ENCODE measurements at places on chromosomes 7 and 10.

DNA sequence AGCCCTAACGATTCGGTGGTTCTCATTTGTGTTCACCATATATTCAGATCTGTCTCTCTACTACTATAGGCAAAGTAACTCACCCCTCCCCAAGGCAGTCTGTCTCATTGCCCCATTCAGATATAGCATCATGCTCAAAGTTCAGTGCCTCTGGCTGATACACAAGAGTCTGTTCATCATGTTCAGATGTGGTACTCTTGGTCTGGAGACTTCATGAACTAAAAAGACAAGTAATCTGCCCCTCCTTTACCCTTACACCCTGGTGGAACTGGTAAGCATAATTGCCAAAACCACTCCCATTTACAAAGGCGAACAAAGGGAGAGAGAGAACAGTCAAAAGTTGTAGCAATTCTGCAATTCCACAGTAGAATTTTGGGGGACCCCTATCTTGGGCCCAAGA, 29.9 kb downstream of the UMAD1 start:
- no peak for DNase-seq

- no peak for DNase-seq
Measured at GRCh38 chr10:14566498-14566897, 208.2 kb downstream of the FAM107B start.

GRCh38 chr7:13981070-13981469, 8.4 kb downstream of the ETV1 start:
- DNase-seq: peak; percentile 83

DNA sequence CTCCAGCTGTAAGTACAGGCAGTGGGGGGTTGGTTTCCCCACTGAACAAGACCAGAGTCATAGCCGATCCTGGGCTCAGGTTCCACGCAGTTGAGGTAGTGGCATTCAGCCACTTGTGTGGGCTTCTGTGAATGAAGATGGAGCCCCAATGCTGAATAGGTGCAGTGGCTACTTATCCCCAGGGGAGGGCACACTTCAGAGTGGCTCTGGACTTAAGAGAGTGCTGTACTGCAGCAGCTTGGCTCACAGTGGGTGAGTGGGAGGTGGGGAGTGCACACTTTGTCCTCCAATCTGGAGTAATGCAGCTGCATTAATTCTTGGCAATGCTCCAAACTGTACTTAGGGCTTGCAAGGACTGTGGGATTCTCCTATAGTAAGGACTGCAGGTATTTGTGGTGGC, 81.9 kb downstream of the BUB3 start:
- no peak for DNase-seq

DNA sequence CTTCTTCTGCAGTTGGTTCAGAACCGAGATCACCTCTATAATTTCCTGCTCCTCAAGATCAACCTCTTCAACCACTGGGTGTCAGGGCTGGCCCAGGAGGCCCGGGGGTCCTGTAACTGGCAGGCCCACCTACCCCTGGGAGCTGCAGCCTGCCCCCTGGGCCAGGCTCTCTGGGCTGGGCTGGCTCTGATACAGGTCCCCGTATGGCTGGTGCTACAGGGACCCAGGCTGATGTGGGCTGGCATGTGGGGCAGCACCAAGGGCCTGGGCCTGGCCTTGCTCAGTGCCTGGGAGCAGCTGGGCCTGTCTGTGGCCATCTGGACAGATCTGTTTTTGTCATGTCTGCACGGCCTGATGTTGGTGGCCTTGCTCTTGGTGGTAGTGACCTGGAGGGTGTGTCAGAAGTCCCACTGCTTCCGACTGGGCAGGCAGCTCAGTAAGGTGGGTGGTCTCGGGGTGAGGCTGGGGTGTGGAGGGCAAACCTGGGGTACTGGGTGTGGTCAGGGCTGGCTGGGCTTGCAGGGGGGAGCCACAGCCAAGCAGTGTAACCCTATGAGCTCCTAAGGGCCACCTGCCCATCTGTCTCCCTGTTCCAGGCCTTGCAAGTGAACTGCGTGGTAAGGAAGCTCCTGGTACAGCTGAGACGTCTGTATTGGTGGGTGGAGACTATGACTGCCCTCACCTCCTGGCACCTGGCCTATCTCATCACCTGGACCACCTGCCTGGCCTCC, 4.2 kb downstream of the TMEM270 start:
- no peak for DNase-seq

- no peak for DNase-seq
Measured at GRCh38 chr10:82880776-82881290, 1005.8 kb downstream of the NRG3 start.

GRCh38 chr10:48497780-48498770, 106.8 kb downstream of the ARHGAP22 start:
- DNase-seq: no peak

DNA sequence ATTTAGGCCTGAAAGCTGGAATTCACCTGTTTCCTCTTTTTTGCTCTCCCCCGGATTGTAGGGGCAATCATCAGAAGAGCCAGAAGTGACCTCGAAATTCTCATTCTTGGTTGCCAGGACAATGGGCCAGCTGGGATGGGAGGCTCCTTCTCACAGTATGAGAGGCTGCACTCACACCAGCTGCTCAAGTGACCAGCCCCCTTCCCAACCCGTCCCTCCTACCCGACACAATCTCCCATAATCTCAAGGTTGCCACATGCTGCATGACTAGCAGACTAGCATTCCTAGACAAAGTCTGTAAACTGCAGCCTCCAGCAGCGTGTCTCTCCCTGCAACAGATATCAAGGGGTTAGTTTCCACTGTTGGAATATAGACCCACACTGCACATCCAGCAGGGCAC, 110.3 kb downstream of the C1GALT1 start:
- no peak for DNase-seq

- no peak for DNase-seq
Measured at GRCh38 chr10:103711351-103711994, 143.9 kb downstream of the SH3PXD2A start.

- peak; percentile 73 for DNase-seq
Measured at GRCh38 chr7:25852211-25852938, 299.6 kb upstream of the NFE2L3 start.

GRCh38 chr10:29112827-29113615, 175.8 kb upstream of the LYZL1 start:
- DNase-seq: peak; percentile 56

- no peak for DNase-seq
Measured at GRCh38 chr7:50712252-50713122, 70.2 kb downstream of the GRB10 start.

DNA sequence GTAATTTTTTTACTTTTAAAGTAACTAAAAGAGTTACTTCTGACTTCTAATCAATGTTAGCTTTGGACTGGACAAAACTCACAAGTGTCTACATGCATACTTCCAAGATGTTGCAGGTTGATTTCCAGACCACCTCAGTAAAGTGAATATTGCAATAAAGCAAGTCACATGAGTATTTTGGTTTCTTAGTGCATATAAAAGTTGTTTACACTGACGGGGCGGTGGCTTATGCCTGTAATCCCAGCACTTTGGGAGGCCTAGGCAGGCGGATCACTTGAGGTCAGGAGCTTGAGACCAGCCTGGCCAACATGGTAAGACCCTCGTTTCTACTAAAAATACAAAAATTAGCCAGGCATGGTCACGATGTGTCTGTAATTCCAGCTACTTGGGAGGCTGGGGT, 40.8 kb downstream of the PANK1 start:
- DNase-seq: no peak

DNA sequence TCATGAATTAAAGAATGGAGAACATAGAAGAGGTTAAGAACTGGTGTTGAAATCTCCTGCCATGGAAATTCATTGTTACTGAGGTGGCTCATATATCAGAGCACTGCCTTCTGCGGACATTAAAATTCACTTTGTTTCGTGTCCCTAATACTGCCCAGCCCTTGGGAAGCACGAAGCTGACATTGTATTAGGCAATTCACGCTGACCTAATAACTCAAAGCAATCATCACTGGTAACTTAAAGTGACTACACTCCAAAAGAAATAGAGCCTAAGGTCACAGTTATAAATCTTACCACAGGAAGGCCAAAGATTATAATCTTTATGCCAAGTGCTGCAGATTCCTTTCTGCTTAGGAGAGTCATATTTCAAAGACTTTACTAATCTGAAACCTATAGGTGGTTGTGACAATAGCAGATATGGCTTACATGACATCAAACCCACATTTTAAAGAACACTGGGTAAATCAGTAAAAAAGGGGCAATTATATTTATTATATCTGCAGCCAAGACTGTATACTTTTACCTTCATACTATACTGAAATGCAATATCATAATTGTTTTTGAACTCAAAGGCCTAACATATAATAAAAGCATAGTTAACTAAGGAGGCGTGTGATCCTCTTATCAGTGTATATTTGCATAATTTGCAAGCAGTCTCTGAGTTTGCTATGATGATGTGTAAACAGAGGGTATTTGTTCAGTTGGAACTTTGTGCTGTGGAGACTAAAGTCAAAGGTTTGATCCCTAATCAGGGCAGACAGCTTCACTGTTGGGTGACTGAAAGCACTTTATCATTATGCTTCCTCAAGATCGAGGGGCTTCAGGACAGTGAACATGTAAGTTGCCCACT, 51.9 kb upstream of the CAPZA2 start:
- peak; percentile 50 for DNase-seq

DNA sequence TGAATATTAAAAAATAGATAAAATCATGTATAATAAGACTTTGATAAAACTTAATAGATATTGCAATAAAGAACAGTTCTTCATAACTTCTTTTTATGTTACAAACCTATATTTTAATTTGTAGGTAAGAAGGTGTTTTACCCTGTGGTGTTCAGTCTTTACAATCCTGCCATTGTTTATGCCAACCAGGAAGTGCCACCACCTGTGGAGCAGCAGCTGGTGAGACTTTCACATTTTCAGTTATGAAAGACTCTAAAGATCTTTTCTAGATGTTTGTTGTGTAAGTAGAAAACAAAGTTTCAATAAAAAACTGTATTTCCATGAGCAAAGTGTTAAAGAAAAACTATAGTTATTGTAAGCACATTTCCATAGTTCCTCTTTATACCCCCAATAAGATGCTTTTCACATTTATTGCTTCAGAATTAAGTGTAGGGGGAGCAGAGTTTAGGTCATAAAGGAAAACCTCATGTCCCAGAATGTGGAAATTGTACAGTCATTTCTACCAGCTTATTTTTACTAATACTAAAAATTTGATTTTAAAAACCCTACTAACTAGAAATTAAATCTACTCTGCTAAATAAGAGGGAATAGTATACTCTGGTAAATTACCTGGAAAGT, 28.7 kb downstream of the CSGALNACT2 start:
- DNase-seq: no peak

GRCh38 chr10:70461397-70462348, 16.9 kb upstream of the PALD1 start:
- peak; percentile 72 for DNase-seq

DNA sequence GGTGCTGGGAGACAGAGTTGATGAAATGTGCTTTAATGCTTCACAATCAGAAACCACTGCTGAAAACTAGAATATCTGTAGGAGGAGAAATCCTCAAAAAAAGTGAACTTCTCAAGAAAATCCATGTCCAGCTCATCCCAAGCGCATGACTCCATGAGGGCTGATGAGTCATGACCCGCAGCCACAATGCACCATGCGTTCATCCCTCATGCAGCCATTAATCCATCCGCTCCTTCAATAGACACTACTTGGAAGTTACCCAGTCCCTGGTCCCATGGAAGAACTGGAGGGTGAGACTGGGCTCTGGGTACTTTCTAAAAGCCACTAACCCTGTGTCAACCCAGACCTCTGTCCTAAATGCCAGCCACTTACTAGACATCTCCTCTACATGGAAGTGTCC, 24.4 kb downstream of the TMEM273 start:
- no peak for DNase-seq

DNA sequence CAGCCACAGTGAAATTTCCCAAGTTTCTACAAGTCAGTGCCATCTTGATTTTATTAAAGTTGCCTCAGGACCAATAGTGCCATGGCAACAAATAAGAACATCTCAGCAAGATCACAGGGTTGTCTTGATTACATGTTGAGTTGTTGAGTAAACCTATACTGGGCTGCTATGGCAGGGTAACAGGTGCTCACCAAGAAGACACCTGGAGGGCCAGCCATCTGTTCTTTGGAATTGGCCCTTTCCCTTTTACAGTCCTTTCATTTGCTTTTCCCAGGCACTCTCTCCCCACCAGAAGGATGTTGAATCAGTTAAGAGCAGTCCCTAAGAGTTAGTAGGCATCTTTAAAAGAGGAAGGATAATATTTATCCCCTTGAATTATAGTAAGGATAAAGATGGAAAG, 582.0 kb downstream of the TNS3 start:
- DNase-seq: no peak

DNA sequence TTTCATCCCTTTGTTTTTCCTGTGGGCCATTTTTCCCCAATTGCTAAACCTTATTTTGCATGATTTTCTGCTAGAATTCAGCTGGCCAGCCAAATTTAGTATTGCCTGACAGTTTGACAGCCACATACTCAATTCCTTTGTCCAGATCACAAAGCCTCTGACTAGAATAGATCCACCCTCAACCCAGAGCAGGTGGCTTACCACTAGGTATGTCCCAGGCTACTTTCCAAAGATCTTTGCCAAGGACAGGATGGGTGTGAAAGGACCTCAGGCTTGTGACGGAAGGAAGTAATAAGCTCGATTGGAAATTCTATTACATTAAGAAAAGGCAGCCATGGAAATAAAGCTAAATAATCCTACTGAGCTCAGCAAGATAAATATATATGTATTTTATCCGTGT, 50.6 kb upstream of the AGK start:
- DNase-seq: no peak

DNA sequence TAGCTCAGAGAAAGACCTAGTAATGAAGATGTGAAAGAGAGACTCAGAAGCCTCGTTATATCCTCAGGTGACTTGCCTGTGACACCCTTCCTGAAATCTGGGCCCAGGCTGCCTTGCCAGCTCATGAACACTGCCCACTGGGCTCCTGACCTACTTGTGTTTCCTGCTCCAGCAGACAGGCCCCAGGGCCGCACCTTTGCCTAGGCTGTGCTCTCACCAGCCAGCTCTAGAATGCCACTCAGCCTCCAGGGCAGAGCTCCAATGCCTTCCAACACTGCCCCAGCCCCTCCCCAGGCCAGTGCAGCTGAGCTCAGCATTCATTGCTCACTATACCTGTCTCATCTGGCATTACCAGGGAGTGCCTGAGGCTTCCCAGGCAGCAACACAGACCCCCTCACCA, 94.3 kb downstream of the DLG5 start:
- DNase-seq: no peak

GRCh38 chr10:55410415-55410885, 609.4 kb upstream of the PCDH15 start:
- peak; percentile 28 for DNase-seq

GRCh38 chr7:77653572-77653971, 42.7 kb upstream of the RSBN1L start:
- no peak for DNase-seq

- DNase-seq: no peak
Measured at GRCh38 chr10:132890301-132890700, 52.1 kb downstream of the CFAP46 start.

DNA sequence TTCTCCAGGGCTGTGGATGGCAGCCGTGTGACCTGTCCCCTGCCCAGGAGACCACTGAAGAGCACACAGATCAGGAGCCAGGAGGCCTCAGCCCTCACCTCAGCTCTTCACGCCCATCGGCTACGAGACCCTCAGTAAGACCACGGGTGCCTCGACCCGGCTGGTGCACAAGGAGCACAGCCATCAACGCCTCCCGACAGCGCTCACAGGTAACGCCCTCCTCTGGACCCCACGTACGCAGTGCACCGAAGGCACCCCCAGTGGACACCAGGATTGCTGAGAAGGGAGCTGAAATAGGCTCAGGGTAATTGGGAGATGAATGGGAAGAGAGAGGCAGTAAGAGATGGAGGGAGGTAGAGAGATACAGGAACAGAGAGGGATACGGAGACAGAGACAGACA, 291.3 kb downstream of the WDR37 start:
- DNase-seq: no peak
